Activated naive CD4-positive, alpha-beta T cell treated with anti-CD3 and anti-CD28 coated beads, Interleukin-2, amount 10 ng/mL, durations not matched to agents 5 hours and 36 hours (primary cell): ENCODE measurements at places on chromosomes 6 and 20. TPM values are rescaled to one million over a fixed set of nuclear protein-coding genes. Genes with fewer than 3 reads are reported as not detected.

The E2F1 gene
- 48.2 TPM for total RNA-seq

The PBOV1 gene
- not detected for total RNA-seq

The RAET1L gene
- total RNA-seq, result not detected

The STAU1 gene
- total RNA-seq, result 46.7 TPM

The TP53TG5 gene
- total RNA-seq, result not detected

The ZNF831 gene
- total RNA-seq, result 10.8 TPM

The SYNGAP1 gene
- total RNA-seq, result 52.1 TPM

The NKAPL gene
- total RNA-seq, result not detected

The ARFGAP1 gene
- 85.3 TPM for total RNA-seq

The TREML2 gene
- 36.5 TPM for total RNA-seq

The PRSS16 gene
- total RNA-seq, result 0.65 TPM

The CGAS gene
- total RNA-seq, result 24.6 TPM

The FAM135A gene
- total RNA-seq, result 6.0 TPM
